NCI-H2107 (cell line): ENCODE measurements at places on chromosomes 3 and 15.

GRCh38 chr15:96783746-96784145, 453.2 kb downstream of the NR2F2 start:
- DNase-seq, result no peak

GRCh38 chr3:35437381-35437780, 201.9 kb upstream of the ARPP21 start:
- no peak for DNase-seq

GRCh38 chr15:99211926-99212325, 37.5 kb downstream of the TTC23 start:
- no peak for DNase-seq

DNA sequence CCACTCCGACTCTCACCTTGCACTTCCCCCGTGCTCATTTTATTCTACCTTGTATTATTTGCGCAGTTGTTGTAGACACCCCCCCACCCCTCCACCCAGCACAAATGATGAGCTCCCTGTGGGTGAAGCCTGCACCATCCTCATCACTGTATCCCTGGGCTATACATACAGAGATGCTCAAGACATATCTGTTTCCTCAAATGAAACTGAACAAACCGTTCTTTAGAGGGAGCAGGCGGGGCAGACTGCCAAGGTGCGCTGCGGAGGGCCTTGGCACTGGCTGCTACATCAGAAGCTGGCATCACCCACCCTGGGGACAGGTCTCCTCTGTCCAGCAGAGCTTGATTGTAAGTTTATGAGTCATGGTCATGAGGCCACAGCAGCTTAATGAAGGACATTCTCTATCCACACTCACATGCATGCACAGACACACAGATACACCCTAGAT, 29.0 kb downstream of the ADCY5 start:
- no peak for DNase-seq

GRCh38 chr3:187750006-187750512, 4.8 kb upstream of the BCL6 start:
- DNase-seq, result peak; percentile 53

DNA sequence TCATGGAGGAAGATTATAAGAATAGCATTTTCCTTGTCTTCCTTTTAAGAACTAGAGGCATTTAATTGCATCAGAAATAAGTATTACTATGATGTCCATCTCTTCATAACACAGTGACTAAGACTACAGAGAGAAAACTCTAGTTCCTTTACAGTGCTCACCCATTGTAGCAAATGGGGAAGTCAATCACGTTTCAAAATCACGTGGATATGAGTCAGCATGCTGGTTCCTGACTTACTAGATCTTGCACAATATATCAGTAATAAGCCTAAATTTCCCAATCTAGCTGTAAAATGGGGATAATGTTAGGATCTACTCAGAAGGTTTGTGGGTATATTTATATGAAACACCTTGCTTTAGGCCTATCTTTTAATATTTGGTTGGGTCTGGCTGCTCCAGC, 254.8 kb upstream of the EOMES start:
- DNase-seq, result no peak

GRCh38 chr3:42381551-42382082, 28.8 kb downstream of the LYZL4 start:
- no peak for DNase-seq

DNA sequence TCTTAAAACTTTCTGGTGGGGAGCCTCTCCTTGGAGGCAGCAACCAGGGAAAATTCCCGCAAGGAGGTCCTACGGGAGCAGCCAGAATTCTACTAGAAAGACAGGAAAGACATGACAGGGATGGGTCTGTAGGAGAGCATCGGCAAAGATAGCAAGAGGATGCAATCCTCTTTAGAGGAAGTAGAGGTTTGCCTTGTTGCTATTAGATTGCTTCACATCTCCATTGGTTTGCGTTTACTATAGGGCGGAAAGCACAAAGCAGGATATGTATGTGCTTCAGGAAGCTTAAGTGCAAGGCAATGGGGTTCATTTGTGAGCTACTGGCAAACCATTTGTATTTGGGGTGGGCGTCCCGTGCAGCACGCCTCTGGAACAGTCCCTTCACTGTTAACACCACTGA, 193.0 kb downstream of the RORA start:
- no peak for DNase-seq

GRCh38 chr3:108060331-108060730, 30.5 kb downstream of the CD47 start:
- no peak for DNase-seq

GRCh38 chr15:74297887-74298286, 61.8 kb downstream of the CCDC33 start:
- no peak for DNase-seq

GRCh38 chr3:133256787-133257483, 142.9 kb upstream of the BFSP2 start:
- no peak for DNase-seq

DNA sequence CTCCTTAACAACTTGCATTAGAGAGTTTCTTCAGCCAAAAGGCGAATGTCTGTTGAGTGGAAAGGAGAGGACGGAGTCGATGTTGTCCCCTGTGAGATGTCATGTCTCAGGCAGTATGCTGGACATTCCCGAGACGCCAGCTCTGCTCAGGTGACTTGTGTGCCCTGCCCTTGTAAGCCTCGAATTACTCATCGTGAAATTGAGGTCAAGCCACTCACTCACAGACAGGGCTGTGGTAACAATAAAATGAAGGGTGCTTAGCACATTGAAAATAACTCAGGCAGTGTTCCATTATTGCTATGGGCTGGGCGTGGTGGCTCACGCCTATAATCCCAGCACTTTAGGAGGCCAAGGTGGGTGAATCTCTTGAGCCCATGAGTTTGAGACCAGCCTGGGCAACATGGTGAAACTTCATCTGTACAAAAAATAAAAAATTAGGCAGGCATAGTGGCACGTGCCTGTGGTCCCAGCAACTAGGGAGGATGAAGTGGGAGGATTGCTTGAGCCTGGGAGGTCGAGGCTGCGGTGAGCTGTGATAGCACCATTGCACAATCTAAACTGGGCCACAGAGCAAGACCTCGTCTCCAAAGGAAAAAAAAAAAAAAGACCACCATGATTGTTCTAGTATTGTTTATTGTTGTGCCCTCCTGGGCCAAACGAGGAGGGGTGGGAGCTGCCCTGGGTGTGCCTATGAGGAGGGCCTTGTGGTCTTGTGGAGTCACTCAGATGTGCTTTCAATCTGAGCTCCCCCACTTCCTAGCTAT, 214.4 kb downstream of the THSD4 start:
- DNase-seq, result no peak

GRCh38 chr15:57624730-57625129, 33.0 kb downstream of the MYZAP start:
- no peak for DNase-seq

DNA sequence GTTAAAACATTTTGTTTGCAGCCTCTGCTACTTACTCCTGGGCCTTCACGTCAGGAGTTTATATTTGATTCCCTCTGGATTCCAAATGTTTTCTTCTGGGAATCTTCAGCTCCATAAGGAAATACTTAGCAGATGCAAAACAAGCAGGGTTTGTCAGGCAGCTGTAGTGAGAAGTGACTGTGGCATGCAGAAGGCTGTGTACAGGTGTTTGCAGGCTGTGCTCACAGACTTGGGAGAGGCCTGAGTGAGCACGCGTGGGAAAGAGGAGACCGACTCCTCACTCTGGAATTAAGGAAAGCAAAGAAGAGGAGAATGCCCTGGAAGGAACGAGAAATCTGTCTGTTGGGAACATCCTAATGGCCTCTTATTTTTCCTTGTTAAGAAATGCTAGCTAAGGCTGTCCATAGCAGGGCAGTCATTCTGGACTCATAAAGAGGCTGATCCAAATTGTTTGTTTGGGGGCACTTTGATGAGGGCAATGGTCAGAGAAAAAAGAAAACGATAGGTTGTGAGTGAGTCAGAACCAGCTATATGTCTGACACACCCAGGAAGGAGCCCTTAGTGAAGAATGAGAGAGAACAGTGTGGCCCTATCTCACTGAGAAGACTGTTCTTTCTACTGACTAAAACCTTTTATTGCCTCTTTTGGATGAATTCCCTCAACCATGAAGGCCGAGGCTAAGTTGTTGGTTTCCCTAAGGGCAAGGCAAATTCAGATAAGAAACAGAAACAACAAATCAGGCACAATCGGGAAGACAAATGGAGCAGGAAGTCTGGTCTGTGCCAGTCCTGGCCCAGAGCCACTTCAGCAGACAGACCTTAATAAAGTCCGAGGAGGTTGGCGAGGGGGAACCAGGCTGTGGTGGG, 82.6 kb downstream of the TGFBR2 start:
- DNase-seq, result no peak

GRCh38 chr15:64571857-64572291, 111.5 kb downstream of the ZNF609 start:
- DNase-seq, result no peak

- DNase-seq, result no peak
Measured at GRCh38 chr3:138646008-138646407, 37.4 kb downstream of the FAIM start.

GRCh38 chr3:35745802-35746484, 106.6 kb downstream of the ARPP21 start:
- DNase-seq, result no peak

GRCh38 chr3:139728414-139728813, 50.6 kb upstream of the NMNAT3 start:
- no peak for DNase-seq

DNA sequence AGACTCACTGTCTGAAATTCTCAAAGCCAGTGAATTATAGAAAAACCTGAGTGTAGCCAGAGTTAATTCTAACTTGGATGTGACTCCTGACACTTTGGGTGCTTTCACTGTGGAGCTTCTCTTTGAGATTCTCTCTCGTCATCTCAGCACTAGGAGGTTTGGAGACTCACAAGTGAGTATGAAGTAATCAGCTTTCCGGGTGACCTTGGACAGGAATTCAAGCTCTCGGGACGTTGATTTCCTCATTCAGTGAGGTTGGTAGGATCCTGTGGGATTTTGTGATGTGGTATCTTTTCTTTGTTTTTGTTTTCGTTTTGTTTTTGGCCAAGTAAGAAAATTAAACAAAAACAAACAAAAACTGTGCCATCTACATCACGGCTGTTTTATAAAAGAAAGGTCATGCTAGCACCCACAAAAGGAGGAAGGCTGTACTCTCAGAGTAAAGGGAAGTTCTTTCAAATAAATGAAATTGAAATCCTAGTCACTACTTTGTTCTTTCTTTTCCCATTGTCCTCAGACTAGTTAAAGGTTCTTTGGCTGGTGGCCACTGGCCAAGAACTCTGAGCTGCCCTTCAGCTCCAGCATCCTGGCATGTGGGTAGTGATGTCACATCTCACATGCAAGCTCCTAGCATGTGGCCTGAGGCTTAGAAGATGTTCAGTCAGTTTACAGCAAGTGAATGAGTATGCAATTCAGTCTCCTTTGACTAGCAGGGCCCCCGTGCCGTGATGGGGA, 263.3 kb upstream of the TPM1 start:
- no peak for DNase-seq

- no peak for DNase-seq
Measured at GRCh38 chr15:32685576-32685975, 32.2 kb upstream of the GREM1 start.

GRCh38 chr3:94875149-94875548, 812.3 kb downstream of the NSUN3 start:
- no peak for DNase-seq

- no peak for DNase-seq
Measured at GRCh38 chr3:81951106-81951505, 189.7 kb upstream of the GBE1 start.

DNA sequence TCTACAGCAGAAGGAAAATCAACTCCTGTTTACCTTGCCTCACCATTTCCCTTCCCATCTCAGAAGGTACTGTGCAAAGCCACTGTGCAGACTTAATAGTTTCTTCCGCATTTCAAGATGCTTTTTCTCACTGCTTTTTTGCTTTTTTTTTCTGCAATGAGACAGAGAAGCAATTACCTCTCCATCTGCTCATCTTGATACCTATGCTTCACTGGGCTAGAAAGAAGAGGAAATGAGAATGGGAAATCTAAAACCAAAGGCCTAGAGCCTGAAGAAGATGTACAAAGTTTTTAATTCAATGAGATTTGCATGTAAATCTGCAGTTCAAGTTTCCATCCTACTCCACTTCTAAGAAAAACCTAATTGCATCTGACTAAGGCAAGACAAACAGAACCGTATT, 238.1 kb upstream of the SETMAR start:
- no peak for DNase-seq

DNA sequence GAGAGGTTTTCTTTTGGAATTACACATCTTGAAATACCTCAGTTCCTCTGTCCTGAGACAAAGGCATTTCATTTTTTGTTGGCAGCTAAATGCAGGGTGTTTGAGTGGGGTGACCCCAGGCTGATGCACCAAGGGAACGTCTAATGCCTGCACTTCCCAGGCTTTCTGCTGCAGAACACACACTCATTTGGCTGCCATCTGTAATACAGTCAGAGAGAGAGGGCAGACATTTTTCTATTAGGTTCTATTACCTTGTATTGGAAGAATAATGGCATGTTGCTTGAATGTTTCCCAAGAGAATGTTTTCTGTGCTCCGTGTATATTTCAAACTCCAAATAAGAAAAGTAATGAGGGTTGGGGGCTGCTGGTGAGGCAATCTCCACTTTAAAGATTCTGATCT, 87.1 kb downstream of the PTPRG start:
- no peak for DNase-seq

- DNase-seq, result peak; percentile 49
Measured at GRCh38 chr3:133930341-133930933, 34.8 kb upstream of the RAB6B start.

DNA sequence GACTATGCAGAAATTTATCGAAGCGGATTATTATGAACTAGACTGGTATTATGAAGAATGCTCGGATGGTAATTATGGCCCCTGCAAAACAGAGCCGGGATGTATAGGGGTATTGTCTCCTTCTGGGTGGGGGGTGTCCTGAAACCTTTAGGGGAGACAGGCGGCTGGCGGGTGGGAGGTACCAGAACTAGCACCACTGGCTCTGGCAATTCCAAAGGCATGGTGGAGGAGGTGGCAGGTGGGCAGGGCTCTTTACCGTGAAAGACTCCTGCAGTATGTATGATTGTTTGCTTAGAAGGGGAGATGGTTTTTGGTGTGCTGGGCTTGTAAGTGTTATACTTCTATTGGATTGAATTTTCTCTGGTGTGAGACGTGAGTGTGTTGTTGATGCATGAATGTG, 58.4 kb downstream of the TRAK1 start:
- DNase-seq, result no peak

DNA sequence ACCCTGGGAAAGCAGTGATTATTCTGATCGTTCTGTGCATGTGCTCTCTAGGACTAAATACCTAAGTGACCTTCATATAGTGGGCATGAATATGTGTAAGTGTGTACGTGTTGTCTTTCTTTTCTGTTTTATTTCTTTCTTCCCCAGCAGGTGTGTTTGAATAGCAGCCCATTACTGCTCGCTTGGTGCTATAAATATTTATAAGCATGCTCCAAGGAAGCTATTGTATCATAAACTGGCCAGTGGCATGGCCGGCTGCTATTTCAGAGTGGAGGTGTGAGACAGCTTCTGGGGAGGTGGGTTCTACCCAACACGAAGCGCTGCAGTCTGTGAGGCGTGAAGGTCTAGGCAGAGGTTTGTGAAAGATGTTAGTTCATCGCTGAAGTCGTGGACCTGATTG, 641.8 kb downstream of the NTRK3 start:
- DNase-seq, result no peak

- DNase-seq, result no peak
Measured at GRCh38 chr15:100030586-100031229, 297.5 kb upstream of the LYSMD4 start.
